H1 (cell line): ENCODE measurements at places on chromosomes 6 and 20. TPM values are rescaled to one million over a fixed set of nuclear protein-coding genes. Genes with fewer than 3 reads are reported as not detected.

Gene TRIM31
- not detected in 2 replicates for total RNA-seq

Gene TAGAP
- not detected in 2 replicates for total RNA-seq

Gene ZSWIM1
- total RNA-seq, result 15.6 and 16.7 TPM in 2 replicates

DNA sequence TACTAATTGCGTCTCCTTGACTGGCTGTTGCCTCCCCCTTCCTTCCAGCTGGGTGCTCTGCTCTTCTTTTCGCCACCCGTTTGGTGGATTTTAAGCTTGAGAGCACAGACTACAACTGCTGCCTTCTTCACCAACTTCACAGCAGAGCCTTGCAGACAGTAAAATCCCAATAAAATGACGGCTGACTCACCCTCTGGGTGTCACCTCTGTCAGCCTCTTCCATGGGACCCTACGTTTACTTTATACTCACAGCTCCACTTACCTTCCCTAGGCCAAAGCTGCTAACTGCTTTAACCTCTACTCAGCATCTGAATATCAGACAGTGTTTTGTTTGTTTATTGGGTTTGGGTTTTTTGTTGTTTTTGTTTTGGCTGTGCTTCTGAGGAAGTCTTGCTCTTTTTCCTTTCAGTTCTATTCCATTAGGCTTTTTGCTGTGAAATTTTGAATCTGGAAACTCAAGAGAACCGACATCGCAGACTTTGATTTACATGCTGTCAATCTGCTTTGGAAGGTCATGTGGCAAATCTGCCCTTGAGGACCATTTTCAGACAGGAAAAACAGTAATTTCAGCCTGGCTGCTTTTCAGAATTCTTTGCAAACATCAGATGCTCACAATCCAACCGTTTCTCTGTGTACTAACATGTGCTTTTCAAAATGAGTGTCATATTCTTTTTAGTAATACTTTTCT, 2.4 kb downstream of the AGPAT4 start:
- no peak for DNase-seq
- no peaks in the 10 kb centered on the region for H3K4me1 ChIP-seq
- no peak overlapping the region for H3K4me3 ChIP-seq
- H3K27ac ChIP-seq, result no peak overlapping the region
- peaks cover under 1% of the 10 kb centered on the region for H3K36me3 ChIP-seq
- H3K27me3 ChIP-seq, result no peaks in the 10 kb centered on the region

GRCh38 chr20:17809362-17810061, 109.7 kb downstream of the BANF2 start:
- no peaks in the 10 kb centered on the region for H3K27me3 ChIP-seq
- no peak for DNase-seq
- no peak overlapping the region for H3K4me3 ChIP-seq
- H3K4me1 ChIP-seq, result peaks cover 2% of the 10 kb centered on the region

DNA sequence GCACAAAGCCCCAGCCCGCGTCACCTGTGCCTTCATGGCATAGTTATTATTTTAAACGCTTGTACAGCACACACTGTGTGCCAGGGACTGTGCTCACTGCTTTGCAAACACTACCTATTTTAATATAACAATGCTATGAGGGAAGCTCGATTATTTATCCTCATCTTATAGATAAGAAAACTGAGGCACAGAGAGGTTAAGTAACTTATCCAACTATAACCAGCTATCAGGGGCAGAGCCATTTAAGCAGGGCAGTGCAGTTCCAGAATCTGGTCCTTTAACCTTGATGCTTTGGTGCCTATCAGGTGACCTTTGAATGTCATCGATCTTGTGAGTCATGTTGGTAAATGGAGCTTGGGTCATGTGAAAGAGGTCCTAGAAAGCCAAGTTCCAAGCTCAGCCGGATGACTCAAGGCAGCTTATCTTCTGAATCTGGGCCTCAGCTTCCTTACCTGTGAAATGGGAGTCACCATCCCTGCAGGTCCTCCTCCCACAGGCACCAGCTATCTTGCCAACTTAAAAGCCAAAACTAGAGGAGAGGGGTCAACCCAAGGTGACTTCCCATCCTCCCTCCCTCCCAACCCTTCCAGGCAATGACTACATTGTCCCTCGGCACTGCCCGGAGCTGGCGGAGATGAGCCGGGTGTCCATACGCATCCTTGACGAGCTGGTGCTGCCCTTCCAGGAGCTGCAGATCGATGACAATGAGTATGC, 56.4 kb upstream of the TTPAL start:
- no peak overlapping the region for H3K27ac ChIP-seq
- H3K27me3 ChIP-seq, result 0 out of 2 replicates have a peak, but pooled peaks cover 3% of the 10 kb centered on the region
- H3K4me3 ChIP-seq, result no peak overlapping the region

Gene VNN1
- total RNA-seq, result not detected in 2 replicates

DNA sequence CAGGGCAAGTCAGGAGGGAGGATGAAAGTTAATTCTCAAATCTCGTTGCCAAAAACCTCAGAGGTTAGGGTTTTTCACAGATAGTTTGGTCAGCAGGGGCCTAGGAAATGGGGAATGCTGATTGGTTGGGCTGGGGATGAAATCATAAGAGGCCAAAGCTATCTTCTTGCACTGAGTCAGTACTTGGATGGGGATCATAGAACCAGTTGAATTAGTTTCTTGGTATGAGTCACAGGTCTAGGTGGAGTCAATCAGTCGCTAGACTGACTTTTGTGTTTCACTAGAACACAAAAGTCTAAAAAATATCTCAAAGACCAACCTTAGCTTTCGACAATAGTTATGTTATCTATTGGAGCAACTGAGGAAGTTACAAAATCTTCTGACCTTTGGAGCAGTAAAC, 368.5 kb downstream of the TBC1D32 start:
- H3K27me3 ChIP-seq, result no peaks in the 10 kb centered on the region
- H3K4me3 ChIP-seq, result no peak overlapping the region
- no peaks in the 10 kb centered on the region for H3K4me1 ChIP-seq
- DNase-seq, result no peak

DNA sequence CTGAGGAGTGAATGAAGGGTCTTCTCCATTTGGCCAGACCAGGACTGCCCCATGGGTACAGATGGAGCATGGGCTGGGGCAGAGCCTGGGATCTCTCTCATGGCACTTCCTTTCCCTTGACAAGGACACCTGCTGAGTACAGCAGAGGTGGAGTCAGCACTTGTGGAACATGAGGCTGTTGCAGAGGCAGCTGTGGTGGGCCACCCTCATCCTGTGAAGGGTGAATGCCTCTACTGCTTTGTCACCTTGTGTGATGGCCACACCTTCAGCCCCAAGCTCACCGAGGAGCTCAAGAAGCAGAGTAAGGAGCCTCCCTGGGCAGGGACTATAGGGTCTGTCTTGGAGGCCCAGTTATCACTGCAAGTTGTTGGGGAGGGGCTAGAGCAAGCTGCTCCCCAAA, 29.6 kb downstream of the GSS start:
- no peak for DNase-seq
- no peaks in the 10 kb centered on the region for H3K4me1 ChIP-seq
- H3K36me3 ChIP-seq, result peaks cover 4% of the 10 kb centered on the region; the same call in 1 of the 2 replicates
- H3K4me3 ChIP-seq, result no peak overlapping the region
- H3K27ac ChIP-seq, result no peak overlapping the region
- H3K27me3 ChIP-seq, result no peaks in the 10 kb centered on the region

GRCh38 chr6:52352239-52353018, 9.5 kb upstream of the PAQR8 start:
- no peaks in the 10 kb centered on the region for H3K27me3 ChIP-seq
- no peak overlapping the region for H3K27ac ChIP-seq
- no peaks in the 10 kb centered on the region for H3K36me3 ChIP-seq

- no peaks in the 10 kb centered on the region for H3K4me1 ChIP-seq
- H3K36me3 ChIP-seq, result no peaks in the 10 kb centered on the region
- H3K4me3 ChIP-seq, result no peak overlapping the region
Observed at GRCh38 chr6:137743493-137743892, 123.6 kb upstream of the TNFAIP3 start.

DNA sequence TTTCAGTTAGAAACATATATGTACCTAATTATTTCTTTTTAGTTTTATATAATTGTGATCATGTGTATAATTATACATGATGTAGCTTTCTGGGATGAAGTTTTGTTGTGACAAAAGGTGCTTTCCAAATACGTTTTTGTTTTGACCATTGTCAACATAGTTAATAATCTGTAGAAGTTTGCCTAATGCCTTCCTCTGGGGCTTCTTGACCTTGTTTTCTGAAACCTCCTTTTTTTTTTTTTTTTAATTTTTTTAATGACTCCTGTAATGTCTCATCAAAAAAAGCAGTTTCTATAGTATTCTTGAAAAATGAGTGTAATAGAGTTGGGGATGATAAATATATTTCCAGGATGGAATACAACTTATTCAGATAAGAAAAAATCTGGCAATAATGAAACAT, 434.7 kb upstream of the SOX4 start:
- no peak overlapping the region for H3K27ac ChIP-seq
- H3K4me3 ChIP-seq, result no peak overlapping the region
- no peaks in the 10 kb centered on the region for H3K36me3 ChIP-seq
